ENCODE measurements at places on chromosomes 11 and 22.

- DNase-seq, result no peak
Measured at GRCh38 chr11:44190883-44191230, 95.4 kb downstream of the EXT2 start.

GRCh38 chr11:60942219-60942618 lies 9.8 kb downstream of the SLC15A3 start:
- DNase-seq, result no peak

GRCh38 chr11:119258180-119258579 lies 52.0 kb downstream of the CBL start:
- DNase-seq, result no peak

- DNase-seq, result no peak
Measured at GRCh38 chr11:109784536-109784935, 308.7 kb upstream of the ZC3H12C start.

- DNase-seq, result no peak
Measured at GRCh38 chr11:6695377-6695776, 12.2 kb upstream of the MRPL17 start.

GRCh38 chr11:130859886-130860285 lies 56.4 kb downstream of the SNX19 start:
- no peak for DNase-seq

DNA sequence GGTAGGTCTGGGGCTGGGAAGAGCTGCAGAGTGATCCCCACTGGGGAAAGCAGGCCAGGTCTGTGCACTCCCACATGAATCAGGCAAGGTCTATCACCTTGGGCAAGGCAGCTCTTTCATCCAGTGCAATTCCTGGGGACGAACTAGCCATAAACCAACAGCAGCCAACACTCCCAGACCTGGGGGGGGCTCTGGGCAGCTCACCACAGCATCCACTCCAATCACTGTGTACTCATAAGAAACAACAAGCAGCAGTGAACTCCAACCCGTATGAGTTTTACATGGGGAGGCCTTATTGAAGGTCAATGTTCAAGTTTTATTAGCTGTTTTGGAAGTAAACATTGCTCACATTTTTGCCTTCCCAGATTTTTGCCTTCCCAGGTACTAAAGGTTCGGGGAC lies 157.4 kb upstream of the NAV2 start:
- no peak for DNase-seq

GRCh38 chr22:48943567-48944432 lies 883.9 kb downstream of the BRD1 start:
- DNase-seq, result no peak

- DNase-seq, result no peak
Measured at GRCh38 chr11:35822815-35823495, 120.9 kb upstream of the LDLRAD3 start.

- no peak for DNase-seq
Measured at GRCh38 chr22:42282943-42283277, 12.5 kb upstream of the TCF20 start.

- no peak for DNase-seq
Measured at GRCh38 chr11:81700076-81700475, 1033.6 kb downstream of the FAM181B start.

DNA sequence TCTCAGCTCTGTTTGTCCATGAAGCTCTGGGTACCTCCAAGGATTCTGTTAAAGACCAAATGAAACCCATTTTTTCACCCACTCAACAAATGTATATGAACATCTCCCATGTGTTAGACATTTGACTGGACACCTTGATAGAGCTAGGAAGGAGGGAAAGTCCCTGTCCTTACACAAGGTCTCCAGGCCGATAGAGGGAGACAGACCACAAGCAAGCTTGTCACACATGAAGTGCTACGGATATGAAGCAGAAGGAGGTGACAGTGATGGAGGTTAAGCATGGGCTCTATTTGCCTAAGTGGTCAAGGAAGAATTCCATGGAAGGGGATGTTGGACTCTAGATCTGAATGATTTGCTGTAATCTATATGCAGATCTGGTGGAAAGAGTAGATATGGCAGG lies 138.5 kb downstream of the MYO18B start:
- no peak for DNase-seq

GRCh38 chr11:132895340-132895739 lies 637.0 kb downstream of the OPCML start:
- DNase-seq, result no peak

DNA sequence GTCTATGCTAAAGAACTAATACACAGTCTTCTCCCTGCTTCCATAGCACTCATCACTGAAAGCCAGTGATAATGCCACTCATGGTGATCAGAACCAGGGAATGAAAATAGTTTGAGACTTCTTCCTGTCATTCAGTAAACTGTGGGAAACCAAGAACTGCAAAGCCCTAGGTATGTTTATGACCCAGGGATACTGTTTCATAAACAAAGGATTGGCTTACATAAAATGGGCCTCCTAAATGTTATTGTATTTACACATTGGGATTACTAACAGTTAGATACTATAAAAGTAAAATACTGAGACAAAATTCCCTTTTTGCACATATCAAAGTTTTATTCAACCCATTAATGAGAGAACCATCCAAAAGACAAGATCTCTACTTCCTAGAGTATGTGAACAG lies 21.3 kb upstream of the CWF19L2 start:
- no peak for DNase-seq

DNA sequence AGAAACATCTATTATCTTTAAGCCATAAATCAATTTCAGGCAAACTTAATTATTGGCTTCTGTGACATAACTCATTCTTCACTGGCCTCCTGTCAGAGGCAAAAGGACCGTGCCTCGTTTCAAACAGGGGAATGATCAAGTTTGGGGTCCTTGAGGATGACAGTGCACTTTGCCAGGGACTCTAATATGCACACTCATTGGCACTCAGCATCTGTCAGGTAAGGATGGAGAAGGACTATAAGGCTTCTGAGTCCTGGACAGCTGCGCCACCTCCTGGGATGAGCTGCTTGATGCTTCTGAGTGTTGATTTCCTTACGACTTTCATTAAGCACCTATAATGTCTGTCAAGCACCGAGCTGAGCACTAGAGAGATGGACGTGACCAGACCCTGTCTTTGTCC lies 20.2 kb downstream of the BPIFC start:
- DNase-seq, result no peak

DNA sequence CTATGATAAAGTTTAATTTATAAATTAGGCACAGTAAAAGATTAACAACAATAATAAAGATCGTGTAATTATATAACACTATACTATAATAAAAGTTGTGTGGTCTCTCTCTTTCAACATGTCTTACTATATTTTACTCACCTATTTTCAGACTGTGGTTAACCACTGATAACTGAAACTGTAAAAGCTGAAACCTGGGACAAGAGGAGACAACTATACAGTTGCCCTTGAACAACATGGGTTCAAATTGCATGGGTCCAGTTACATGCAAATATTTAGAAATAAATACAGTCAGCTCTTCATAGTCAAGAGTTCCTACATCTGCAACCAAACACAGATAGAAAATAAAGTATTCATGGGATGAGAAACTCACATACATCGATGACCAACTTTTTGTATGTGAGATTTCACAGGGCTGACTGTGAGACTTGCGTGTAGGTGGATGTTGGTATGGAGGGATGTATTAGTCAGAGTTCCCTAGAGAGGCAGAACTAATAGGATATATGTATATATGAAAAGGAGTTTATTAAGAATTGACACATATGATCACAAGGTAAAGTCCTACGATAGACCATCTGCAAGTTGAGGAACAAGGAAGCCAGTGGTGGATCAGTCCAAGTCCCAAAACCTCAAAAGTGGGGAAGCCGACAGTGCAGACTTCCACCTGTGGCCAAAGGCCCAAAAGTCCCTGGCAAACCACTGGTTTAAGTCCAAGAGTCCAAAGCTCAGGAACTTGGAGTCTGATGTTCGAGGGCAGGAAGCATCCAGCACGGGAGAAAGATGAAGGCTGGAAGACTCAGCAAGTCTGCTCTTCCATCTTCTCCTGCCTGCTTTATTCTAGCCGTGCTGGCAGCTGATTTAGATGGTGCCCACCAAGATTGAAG lies 359.5 kb downstream of the INSC start:
- no peak for DNase-seq

GRCh38 chr22:24133187-24133965 lies 47.9 kb upstream of the SUSD2 start:
- no peak for DNase-seq

DNA sequence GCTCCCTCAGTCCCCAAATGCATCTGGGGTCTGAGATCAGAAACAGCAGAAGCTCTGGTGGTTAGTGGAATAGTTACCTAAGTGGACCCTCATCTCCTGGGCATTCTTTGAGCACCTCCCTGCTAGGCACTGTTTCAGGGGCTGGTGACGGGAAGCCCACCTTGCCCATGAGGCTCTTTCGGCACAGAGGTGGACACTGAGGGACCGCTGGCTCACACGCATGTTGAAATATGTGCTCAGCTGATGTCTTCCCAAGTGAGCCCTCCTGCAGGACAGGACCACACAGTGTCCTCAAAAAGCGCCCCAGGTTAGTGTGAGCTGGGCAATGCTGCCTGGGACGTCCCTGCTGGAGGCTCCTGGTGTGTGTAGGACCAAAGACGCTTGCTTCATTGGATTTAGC lies 1379.9 kb downstream of the TBC1D22A start:
- DNase-seq, result no peak

DNA sequence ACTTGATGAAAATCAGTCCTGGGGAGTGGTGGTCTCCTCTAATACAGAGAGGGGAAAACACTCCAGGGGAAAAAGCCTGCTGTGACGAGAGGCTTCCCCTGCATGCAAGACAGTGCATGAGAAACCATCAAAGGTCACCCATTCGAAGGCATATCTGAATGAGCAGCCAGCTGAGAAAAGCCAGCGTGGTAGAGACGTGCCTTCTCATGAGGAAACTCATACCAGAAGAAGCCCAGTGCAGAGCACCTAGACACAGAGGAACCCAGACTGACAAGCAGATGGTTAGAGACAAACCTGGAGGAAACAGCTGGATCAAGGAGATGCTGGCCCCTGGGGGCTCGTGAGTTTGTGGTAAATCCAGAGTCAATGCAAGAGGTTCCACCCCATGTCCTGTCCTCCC lies 534.8 kb downstream of the BRD1 start:
- no peak for DNase-seq

- DNase-seq, result no peak
Measured at GRCh38 chr22:19448076-19448607, 631 bp upstream of the C22orf39 start.

DNA sequence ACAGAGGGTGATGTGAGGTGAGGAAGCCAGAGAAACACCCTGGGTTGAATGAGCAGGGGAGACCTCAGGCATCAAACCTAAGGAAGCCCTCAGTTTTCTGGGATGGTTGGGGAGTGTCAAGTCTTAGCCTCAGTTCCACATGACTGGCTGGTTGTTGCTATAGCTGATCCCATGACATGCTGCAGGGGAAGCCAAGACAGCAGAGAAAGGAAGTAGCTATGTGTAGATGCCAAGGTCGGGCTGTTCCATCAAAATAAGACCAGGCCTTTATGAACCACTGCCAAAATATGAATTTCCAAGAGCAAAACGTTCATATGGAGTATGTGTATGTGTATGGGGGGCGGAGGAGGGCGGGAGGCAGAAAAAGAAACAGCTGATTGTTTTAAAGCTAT lies 11.6 kb downstream of the CD59 start:
- no peak for DNase-seq

GRCh38 chr22:48841881-48842582 lies 985.6 kb downstream of the BRD1 start:
- no peak for DNase-seq

- DNase-seq, result no peak
Measured at GRCh38 chr22:41445129-41446056, 1.2 kb downstream of the TOB2 start.

GRCh38 chr22:47457021-47457420 lies 694.6 kb downstream of the TBC1D22A start:
- no peak for DNase-seq

GRCh38 chr11:35681163-35681767 lies 18.7 kb downstream of the TRIM44 start:
- DNase-seq, result no peak

DNA sequence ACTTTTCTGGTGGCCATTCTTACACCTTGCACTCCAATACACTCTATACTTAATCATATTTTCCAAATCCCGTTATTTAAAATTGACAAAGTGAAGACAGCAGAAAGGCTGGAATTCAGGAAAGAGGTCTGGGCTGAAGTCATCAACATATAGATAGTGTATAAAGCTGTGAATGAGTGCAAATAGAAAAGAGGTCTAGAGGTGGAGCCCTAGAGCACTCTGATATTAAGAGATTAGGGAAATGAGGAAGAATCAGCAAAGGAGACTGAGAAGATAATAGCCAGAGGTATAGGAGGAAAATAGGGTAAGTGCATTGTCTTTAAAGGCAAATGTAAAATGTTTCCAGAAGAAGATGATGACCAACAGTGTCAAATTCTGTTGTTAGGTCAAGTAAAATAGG lies 7.9 kb downstream of the CTR9 start:
- peak; percentile 36 for DNase-seq

DNA sequence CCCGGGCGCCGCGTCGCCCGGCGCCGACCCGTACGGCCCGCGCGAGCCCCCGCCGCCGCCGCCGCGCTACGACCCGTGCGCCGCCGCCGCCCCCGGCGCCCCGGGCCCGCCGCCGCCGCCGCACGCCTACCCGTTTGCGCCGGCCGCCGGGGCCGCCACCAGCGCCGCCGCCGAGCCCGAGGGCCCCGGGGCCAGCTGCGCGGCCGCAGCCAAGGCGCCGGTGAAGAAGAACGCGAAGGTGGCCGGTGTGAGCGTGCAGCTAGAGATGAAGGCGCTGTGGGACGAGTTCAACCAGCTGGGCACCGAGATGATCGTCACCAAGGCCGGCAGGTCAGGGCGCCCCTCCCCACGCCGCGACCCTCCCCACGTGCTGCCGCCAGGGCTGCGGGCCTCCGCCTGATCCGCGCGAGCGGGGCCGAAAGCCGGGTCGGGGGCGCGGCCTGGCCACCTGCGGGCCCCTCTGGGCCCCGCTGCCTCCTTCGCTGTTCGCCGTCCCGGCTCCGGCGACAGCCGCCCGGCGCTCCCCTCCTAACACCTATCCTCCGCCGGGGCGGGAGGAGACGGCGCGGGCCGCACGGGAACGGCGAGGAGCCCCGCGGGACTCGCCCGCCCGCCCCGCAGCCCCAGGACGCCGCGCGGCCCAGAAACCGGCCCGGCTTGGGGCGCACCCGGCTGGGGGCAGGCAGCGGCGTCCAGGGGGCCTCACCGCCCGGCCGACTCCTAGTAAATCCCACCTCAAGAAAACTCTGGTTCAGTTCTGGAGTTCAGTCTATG lies 560 bp downstream of the TBX1 start:
- DNase-seq, result no peak

GRCh38 chr11:27504205-27504604 lies 2.4 kb downstream of the LIN7C start:
- DNase-seq, result no peak

DNA sequence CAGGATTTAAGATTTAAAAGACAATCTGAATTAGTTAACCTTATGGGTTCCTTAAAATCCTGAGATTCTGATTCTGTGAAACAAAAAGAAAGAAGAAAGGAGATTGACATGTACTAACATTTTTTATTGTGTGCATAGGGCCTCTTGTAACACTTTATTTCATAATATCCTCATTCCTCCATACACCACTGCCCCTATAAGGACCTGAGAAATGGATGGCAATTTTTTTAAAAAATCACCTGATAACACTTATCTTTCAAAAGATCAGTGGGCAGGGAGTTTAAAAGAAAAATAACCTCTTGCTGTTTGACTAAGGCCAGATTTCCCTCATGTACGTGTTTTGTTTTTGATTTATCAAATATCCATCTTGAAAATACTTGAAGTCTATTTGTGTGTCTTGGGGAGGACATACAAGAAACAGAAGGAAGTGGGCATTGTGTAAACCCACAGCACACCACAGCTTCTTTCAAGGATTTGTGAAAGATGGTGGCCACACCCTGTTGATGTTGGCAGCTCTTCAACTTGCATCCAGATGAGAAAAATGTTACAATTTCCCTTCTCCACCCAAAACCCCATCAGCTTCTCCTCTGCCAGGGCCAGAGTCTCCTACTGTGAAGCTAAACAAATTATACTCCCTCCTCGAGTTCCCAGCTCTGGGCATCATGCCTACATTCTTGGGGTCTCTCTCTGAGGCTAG lies 35.0 kb upstream of the MPEG1 start:
- DNase-seq, result no peak

Measured in bone marrow (tissue), 2 donors.